ENCODE measurements at places on chromosomes 16 and 17.

GRCh38 chr17:6780886-6781285, 4.9 kb downstream of the FBXO39 start:
- peaks cover 72% of the 10 kb centered on the region for H3K27me3 ChIP-seq
- H3K4me3 ChIP-seq = no peak overlapping the region
- H3K27ac ChIP-seq = no peak overlapping the region
- no peaks in the 10 kb centered on the region for H3K4me1 ChIP-seq
- H3K36me3 ChIP-seq = no peaks in the 10 kb centered on the region

- no peaks in the 10 kb centered on the region for H3K4me1 ChIP-seq
- H3K4me3 ChIP-seq = peak overlapping the region; percentile 46
- peaks cover 100% of the 10 kb centered on the region for H3K27me3 ChIP-seq
- no peaks in the 10 kb centered on the region for H3K36me3 ChIP-seq
- ATAC-seq = no peak
Observed at GRCh38 chr17:48647103-48647962, 21.2 kb upstream of the HOXB9 start.

DNA sequence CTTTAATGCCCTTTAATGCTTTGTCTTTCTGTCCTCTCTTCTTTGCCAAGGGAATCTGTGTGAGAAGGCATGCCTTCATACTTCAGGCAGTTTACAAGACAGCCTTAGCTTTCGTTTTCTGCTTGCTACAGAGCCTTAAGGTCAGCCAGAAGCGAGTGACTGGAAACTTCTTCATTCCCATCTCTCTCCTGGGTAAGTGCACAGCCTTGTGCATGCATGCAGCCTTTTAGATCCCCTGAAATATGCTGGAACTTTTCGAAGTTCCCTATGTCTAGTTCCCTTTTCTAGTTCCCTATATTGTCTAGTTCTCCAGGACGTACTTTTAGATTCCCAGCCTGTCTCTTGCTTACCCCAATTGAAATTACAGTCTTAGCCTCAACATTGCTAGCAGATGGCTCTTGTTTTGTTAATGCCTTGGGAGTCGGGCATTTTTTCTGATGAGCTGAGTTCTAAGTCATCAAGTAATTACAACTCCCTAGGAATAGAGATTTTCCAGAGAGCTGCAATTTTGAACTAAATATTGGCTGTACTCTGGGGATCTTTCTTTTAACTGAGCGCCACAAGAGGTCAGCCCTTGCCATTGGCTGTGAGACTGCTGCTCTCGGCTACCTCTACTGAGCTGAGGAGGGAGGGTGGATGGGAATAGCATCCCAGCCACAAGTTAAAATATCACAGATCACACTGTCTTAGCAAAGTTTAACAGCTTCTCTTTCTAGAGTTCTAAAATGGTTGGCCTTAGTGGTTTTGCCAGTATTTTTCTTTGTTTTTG, 22.7 kb upstream of the PPM1D start:
- H3K27me3 ChIP-seq = no peaks in the 10 kb centered on the region
- H3K36me3 ChIP-seq = no peaks in the 10 kb centered on the region
- peaks cover 34% of the 10 kb centered on the region for H3K4me1 ChIP-seq
- peak overlapping the region; percentile 74 for H3K27ac ChIP-seq
- H3K4me3 ChIP-seq = peak overlapping the region; percentile 49

DNA sequence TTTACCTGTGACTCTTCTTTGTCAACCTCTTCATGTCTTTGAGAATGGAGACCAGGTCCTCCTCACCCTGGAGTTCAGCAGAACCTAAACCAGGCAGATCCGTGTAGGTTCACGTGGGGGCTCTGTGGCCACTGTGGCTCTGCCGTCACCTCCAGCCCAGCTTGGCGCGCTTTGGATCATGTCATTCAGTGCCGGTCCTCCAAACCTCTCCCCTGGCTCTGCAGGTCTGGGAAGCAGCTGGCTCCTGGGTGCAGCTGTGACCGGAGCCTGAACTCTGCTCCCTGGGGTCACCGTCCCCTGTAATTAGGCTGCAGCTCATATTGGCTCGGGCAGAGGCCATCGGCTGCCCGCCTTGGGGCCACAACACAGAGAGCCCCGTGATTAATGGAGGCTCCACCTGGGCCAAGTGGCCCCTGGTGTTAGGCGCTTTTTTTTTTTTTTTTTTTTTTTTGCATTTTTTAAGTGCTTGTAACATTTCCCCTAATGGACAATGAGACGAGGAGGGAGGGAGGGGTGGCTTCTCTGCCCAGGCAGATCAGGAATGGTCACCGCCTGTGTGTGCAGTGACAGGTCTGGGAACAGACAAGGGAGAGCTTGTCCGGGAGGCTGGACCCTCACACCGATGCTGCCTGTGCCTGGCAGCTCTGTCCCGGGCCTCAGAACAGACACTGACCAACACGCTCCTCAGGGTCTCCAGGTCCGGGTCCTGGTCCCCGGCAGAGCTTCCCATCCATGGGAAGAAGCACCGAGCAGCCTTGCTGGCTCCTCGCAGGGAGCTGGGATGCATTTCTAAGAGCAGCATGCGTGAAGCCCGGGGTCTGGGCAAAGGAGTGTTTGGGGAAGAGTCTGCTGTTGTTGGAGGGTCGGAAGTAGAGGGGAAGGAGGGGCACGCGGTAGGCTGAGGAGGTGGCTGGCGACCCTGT, 247.9 kb downstream of the SEC14L1 start:
- H3K27me3 ChIP-seq = no peaks in the 10 kb centered on the region
- H3K4me3 ChIP-seq = peak overlapping the region; percentile 28
- peak overlapping the region; percentile 94 for H3K27ac ChIP-seq
- H3K4me1 ChIP-seq = peaks cover 33% of the 10 kb centered on the region

DNA sequence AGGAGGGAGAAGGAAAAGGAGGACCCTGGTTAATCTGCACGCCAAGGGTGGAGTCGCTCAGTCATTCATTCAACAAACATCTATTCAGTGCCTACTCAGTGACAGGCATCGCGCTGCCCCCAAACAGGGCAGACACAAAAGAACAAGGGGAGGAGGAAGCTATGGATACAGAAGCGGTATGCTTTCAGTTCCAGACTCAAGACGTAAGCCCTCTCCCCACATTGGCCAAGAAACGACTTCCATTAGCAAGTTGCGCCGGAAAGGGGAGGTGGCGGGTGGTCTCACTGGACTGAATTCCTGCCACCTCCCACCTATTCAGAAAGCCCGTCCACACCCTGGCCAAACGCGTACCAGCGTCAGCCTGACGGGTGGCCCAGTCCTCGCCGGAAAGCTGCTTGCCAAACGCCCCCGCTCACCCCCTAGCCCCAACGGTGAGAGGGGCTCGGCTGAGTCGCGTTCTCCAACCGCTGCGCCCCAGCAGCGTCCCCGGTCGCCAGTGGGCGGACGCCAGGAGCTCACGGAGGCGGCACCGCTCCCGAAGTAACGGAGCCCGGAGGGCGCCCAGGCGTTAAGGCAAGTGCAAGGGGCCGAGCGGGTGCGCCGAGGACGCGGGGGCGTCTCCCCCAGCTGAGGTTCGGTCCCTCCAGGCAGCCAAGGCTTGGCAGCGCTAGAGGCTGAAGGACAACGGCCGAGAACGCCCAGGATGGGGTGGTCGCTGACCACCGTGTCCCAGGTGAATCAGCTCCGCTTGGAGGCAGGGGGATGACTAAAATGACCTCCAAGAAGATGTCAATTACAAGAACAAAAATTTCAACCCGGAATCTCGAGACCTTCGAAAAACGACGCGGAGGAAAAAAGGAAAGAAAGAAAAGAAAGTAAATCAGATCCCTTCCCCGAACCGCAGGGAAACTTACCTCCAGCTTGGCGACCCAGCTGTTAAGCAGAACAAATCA, 470.7 kb downstream of the SOX9 start:
- peak overlapping the region; percentile 24 for H3K4me3 ChIP-seq
- peak overlapping the region; percentile 66 for H3K27ac ChIP-seq
- ATAC-seq = no peak
- peaks cover 87% of the 10 kb centered on the region for H3K27me3 ChIP-seq
- no peaks in the 10 kb centered on the region for H3K4me1 ChIP-seq
- no peaks in the 10 kb centered on the region for H3K36me3 ChIP-seq

- H3K27me3 ChIP-seq = peaks cover 28% of the 10 kb centered on the region
- no peak overlapping the region for H3K4me3 ChIP-seq
- H3K4me1 ChIP-seq = no peaks in the 10 kb centered on the region
- no peak for ATAC-seq
- H3K27ac ChIP-seq = no peak overlapping the region
Observed at GRCh38 chr16:84555418-84556196, 51.1 kb upstream of the MEAK7 start.

DNA sequence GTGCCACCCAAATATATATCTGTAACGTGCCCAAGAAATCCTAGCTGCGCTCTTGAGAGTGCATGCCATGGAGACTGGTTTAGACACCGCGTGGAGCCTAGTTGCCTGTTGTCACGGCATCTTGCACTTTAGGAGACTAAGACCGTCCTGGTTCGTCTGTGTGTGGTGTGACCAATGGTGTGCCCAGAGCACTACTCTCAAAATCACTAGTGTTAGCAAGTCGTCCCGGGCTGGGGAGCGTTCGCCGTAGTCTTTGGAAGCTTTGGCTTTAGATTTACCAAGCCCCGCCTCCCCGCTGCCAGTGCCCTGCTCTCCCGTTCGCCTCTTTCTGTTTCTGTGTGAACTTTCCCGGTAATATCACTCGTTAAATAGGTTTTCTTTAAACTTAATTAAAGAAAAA, 27.0 kb downstream of the CLUH start:
- H3K27ac ChIP-seq = no peak overlapping the region
- H3K36me3 ChIP-seq = peaks cover 54% of the 10 kb centered on the region
- H3K4me1 ChIP-seq = peaks cover 48% of the 10 kb centered on the region

DNA sequence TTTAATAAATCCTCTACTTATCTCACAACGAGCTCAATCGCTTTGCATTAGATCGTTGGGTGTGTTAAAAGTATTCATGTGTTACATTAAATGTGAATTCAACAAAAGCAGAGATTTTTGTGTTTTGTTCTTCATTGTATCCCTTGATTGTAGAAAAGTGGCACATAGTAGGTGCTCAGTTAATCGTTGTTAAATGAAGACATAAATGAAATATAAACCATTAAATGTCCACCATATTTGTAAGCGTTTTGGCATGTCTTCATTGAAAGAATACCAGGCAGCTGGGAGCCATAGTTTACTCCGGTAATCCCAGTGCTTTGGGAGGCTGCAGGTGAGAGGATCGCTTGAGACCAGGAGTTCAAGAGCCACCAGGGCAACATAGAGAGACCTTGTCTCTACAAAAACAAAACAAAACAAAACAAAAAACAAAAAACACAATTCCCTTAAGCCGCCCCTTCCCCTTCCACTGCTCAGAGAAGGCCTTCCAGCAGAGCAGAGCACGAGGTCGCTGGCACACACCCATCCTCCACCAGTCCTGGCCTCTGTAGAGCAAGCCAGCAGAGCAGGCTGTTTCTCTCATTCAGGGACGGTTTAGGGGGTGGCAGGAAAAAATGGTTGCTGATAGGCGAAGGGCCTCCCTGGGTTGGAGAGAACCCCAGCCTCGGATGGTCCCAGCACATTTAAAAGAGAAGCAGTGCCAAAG, 673 bp upstream of the CHD9 start:
- peak overlapping the region; percentile 82 for H3K27ac ChIP-seq
- H3K27me3 ChIP-seq = no peaks in the 10 kb centered on the region

DNA sequence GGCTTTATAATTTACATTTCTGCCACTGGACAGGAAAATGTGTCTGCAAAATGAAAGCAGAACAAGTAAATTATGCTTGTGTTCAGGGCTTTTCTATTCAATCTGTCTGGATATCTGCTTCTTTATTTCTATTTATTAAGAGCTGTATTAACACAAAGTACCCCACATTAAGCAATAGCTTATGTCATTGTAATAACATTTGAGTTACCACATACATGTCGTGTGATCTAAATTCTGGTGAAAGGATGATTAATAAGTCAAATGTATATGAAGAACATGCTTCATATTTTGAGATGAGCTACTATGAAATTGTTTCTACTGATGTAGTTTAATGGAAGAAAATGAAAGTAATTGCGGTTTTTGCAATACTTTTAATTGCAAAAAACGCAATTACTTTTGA, 238.2 kb downstream of the KCNJ2 start:
- no peaks in the 10 kb centered on the region for H3K36me3 ChIP-seq
- no peaks in the 10 kb centered on the region for H3K27me3 ChIP-seq
- no peak overlapping the region for H3K4me3 ChIP-seq
- no peaks in the 10 kb centered on the region for H3K4me1 ChIP-seq
- no peak overlapping the region for H3K27ac ChIP-seq

GRCh38 chr17:14741491-14741890, 440.6 kb downstream of the HS3ST3B1 start:
- H3K4me1 ChIP-seq = no peaks in the 10 kb centered on the region
- H3K36me3 ChIP-seq = no peaks in the 10 kb centered on the region
- no peak for ATAC-seq
- H3K4me3 ChIP-seq = no peak overlapping the region

GRCh38 chr17:55710410-55710809, 12.3 kb downstream of the TMEM100 start:
- H3K4me1 ChIP-seq = no peaks in the 10 kb centered on the region
- ATAC-seq = peak; percentile 63
- no peaks in the 10 kb centered on the region for H3K27me3 ChIP-seq

DNA sequence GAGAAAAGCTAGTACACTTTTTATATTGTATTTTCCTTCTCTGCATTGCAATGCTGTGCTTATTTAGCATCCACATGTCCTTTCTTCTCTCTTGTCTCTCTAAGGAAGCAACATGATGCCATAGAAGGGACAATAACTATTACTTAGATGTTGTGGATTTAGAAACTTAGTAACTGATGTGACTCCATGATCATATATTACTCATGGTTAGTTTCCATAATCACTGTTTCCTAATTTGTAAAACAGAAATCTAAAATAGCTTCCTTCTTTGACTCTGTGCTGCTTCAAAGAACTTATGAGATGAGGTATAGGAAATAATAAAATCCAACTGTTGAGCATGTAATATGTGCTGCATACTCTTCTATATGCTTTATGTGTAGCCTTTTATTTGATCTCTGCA, 6.6 kb upstream of the ABCA5 start:
- H3K36me3 ChIP-seq = no peaks in the 10 kb centered on the region
- no peak overlapping the region for H3K4me3 ChIP-seq
- no peak overlapping the region for H3K27ac ChIP-seq
- ATAC-seq = no peak
- H3K27me3 ChIP-seq = no peaks in the 10 kb centered on the region
- no peaks in the 10 kb centered on the region for H3K4me1 ChIP-seq

- no peaks in the 10 kb centered on the region for H3K4me1 ChIP-seq
- H3K36me3 ChIP-seq = no peaks in the 10 kb centered on the region
- H3K27ac ChIP-seq = no peak overlapping the region
- no peak for ATAC-seq
Observed at GRCh38 chr17:16293931-16294330, 59.3 kb downstream of the CENPV start.
